ENCODE measurements at places on chromosomes 2 and 18. TPM values are rescaled to one million over a fixed set of nuclear protein-coding genes. Genes with fewer than 3 reads are reported as not detected.

- no peak for DNase-seq
Observed at GRCh38 chr2:177261116-177262060, 3.1 kb downstream of the NFE2L2 start.

TWIST2 gene
- total RNA-seq, result not detected

GRCh38 chr2:138238908-138239307 is 262.7 kb upstream of the SPOPL start:
- no peak for DNase-seq

GRCh38 chr2:182166406-182166805 is 180.8 kb downstream of the PPP1R1C start:
- DNase-seq, result no peak

GRCh38 chr2:68806511-68807109 is 64.6 kb downstream of the BMP10 start:
- DNase-seq, result no peak

SCN7A gene
- total RNA-seq, result not detected

- DNase-seq, result no peak
Observed at GRCh38 chr2:205580212-205580987, 101.9 kb upstream of the NRP2 start.

FHL2 gene
- 1.5 TPM for total RNA-seq

GRCh38 chr18:25990473-25990872 is 99.9 kb downstream of the SS18 start:
- no peak for DNase-seq

COLEC11 gene
- total RNA-seq, result not detected

- DNase-seq, result no peak
Observed at GRCh38 chr2:138500592-138501424, 762 bp upstream of the SPOPL start.

DNA sequence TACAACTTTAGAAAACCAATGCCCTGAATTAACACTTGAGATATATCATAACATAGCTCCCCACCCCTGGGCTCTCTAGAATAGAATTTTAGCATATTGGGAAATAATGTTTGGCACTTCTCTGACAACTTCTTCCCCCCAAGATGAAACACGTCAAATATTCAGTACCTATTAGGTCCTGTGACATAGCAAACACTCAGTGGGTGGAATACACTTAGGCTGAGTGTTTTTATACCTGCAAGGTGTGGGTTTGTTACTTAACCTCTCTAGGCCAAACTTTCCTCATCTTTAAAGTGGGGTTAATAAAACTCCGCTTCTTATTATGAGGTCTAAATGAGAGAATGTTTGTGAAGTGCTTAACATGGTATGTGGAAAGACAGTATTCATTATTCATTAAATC is 56.1 kb downstream of the LAMA3 start:
- DNase-seq, result no peak

DNA sequence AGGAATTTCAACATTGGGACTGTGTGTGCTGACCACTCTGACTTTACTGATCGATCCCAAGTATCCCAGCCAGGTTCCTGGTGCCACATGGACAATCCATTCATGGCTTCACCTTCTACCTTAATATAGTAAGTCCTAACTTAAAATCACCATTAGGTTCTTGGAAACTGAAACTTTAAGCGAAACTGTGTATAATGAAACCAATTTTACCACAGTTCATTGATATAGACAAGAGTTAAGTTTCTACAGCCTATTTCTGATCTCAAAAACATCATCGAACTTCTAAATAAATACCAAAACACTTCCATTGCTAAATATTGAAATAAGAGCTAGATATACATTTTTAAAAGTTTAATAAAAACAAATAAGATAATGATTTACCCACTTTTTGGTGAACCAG is 4.4 kb upstream of the EXOC6B start:
- DNase-seq, result no peak

LRRC30 gene
- not detected for total RNA-seq

DNA sequence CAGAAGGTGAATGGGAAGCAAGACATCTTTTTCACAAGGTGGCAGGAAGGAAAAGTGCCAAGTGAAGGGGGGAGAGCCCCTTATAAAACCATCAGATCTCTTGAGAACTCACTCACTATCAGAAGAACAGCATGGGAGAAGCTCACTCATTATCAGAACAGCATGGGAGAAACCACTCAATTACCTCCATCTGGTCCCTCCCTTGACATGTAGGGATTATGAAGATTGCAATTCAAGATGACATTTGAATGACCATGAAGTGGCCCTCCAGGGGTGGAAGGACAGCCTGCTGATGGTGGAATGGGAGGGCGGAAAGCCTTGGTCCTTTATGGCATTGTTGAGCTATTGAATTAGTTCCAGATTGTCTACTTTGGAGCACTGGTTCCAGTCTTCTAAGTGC is 413.0 kb upstream of the MEX3C start:
- DNase-seq, result no peak

DNA sequence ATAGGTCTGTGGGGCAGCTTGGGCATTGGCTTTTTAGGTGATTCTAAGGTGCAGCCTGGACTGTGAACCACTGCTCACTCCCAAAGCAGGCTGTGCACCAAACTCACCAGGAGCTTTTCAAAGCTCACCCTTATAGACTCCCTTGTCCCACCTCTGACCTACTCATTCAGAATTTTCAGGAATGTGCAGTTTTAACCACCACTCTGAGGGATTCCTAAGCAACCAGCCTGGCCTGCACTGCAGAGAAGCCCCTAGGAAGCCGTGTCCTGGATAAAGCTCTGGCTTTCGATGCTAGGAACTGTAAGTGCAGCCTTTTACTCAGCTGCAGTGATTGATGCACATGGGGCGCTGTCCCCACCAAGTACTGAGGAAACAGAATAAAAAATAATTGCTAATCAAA is 33.0 kb downstream of the MRO start:
- no peak for DNase-seq
